ENCODE measurements at places on chromosomes 2 and 18. TPM values are rescaled to one million over a fixed set of nuclear protein-coding genes. Genes with fewer than 3 reads are reported as not detected.

GRCh38 chr18:63236921-63237846, 82.4 kb downstream of the BCL2 start:
- peak; percentile 86 for DNase-seq

DNA sequence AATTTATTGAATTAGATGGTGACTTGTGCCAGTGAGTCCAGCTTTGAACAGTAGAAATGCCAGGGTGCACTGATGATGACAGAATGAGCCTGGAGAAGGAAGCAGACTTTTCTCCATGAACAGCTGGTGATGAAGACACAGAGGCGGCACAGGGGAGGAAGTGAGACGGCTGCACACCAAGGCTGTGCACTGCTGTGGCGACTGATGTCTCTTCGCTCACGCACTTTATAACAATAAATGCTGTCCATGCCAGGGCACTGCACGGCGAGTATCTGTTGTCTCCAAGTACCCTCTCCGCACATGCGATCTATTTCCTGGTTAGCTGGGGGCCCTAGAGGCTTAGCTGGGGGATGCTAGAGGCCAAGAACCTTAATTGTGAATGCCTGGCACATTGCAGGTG, 175.2 kb downstream of the TMEM200C start:
- no peak for DNase-seq

DNA sequence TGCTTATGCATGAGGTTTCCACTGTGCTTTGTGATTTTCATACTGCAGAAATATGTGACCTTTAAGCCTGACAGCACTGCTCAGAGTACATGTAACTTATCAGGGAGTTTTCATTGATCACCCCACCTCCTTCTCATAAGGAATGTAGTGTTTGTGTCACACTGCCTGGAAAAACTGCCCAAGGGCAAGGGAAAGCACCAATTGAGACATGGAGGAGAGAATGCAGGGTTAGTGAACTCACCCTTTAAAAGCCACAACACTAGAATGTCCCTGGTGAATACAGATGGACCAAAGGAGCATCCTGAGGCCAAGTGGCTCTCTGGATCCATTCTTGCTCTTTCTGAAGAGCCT, 147.2 kb upstream of the SPATS2L start:
- peak; percentile 72 for DNase-seq

GRCh38 chr2:171160956-171161740, 455 bp upstream of the TLK1 start:
- DNase-seq: peak; percentile 51

GRCh38 chr2:121898483-121898882, 143.0 kb downstream of the TSN start:
- peak; percentile 47 for DNase-seq

- DNase-seq: peak; percentile 27
Measured at GRCh38 chr2:182666674-182667314, 49.3 kb upstream of the DNAJC10 start.

The RRM2 gene
- total RNA-seq: 3.4 TPM

DNA sequence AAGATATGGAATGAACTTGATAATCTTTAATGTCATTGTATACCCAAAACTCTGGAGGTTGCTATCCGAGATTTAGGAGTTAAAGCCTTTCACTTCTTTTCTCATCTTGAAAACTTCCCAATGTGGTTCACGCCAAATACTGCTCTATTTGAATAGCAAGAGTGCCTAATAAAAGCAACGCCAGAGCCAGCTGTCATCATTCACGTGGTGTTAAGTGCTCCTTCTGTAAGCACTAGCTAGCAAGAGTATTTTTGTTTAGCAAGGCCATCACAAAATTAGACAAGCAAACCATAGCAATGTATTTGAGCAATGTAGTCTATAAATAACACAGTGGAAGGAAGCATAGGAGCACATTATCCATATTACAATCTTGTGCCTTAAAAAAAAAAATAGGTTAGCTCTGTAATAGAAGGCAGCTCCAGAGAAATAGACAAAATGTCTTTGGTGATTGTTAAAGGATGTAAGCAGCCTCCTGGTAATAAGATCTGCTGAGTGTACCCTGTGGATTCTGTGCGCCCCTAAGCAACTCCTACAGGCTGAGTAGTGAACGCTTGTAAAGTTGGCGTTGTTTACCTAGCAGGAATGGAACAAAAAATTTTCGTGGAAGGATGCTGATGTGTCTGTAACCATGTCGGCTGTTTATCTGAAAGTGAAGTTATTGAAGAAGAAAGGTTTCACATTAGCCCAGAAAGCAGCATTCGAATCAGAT, 518.0 kb downstream of the CNTNAP5 start:
- DNase-seq: no peak

The KIF5C gene
- total RNA-seq: 2.1 TPM

DNA sequence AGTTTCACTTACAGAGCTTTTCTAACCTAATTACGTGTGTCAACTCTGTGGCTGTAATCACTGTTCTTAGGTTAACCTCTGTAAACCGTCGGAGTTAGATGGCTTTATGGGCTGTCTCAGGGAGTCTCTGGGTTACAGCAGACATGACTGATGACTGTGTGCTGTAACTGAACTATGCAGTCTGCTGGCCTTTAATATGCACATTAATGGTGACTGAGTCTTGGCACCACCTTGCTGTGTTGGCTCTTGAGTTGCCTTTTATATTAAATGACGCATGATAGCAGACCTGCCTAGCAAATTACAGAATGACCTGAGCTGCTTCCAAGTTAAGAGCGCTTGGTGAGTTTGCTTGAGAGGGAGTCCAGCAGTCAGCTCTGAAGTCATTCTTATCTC, 90.1 kb downstream of the ACKR3 start:
- DNase-seq: peak; percentile 59

The GCG gene
- total RNA-seq: not detected

DNA sequence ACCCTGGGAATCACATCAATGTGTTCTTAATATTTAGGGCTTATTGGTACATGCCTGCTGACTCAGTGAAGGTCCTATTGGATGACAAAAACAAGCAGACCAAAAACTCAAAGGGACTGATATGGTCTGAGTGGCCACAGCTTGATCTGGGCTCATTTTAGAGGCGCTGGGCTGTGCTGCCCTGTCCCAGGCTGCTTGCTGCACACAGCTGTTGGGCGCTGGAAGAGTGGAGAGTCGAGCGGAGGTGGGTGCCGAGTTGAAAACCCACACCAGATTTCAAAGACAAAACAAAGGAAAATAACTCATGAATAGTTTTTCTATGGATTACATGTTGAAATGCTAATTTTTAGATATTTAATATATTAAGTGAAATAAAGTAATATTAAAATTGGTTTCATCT, 68.5 kb downstream of the LONRF2 start:
- no peak for DNase-seq

DNA sequence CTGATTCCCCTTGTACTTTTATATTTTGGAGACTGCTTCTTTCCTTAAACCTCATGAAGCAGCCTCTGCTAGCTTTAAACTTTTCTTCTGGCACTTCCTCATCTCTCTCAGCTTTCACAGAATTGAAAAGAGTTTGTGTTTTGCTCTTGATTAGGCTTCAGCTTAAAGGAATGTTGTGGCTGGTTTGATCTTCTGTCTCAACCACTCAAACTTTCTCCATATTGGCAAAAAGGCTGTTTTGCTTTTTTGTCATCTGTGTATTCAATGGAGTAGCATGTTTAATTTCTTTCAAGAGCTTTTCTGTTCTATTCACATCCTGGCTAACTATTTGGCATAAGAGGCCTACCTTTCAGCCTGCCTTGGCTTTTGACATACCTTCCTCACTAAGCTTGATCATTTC, 36.3 kb upstream of the MSTN start:
- no peak for DNase-seq

The SERPINE2 gene
- 107 TPM for total RNA-seq

- peak; percentile 100 for DNase-seq
Measured at GRCh38 chr2:113791697-113792590, 35.5 kb upstream of the SLC35F5 start.

GRCh38 chr2:100936070-100936741, 65.9 kb upstream of the RPL31 start:
- DNase-seq: no peak

- DNase-seq: no peak
Measured at GRCh38 chr18:24494586-24494985, 34.1 kb downstream of the HRH4 start.

GRCh38 chr2:226123300-226123699, 676.3 kb downstream of the IRS1 start:
- peak; percentile 76 for DNase-seq

The ADCYAP1 gene
- total RNA-seq: not detected

The SETBP1 gene
- total RNA-seq: 17.9 TPM

DNA sequence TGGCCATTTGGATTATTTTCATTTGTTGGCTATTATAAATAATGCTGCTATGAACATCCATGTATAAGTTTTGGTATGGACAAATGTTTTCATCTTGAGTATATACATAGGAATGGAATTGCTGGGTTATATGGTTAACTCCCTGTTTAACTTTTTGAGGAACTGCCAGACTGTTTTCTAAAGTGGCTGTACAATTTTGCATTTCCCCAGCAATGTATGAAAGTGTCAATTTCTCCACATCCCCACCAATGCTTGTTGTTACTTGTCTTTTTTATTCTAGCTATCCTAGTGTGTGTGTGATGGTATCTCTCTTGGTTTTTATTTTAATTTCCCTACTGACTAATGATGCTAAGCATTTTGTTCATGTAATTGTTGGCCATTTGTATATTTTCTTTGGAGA, 90.6 kb upstream of the CYP26B1 start:
- DNase-seq: no peak

The ANKRD30BL gene
- total RNA-seq: not detected

DNA sequence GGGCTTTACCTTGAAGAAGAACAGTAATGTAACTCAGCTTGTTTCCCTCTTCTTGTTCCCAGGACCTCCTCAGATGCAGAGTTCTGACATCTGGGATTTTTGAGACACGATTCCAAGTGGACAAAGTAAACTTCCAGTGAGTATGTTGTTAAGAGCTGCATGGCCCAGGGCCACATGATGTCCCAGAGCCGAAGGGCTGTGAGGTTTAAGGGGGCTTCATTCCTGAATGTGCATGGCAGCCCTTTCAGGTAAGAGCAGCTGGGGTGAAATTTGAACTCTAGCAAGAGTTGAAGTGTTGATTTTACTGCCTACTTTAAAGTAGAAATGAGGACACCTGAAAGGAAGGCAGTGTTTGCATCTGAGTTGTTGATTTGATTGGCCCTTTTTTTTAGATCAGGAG, 13.3 kb downstream of the CHMP1B start:
- no peak for DNase-seq

The THUMPD2 gene
- total RNA-seq: 6.9 TPM

DNA sequence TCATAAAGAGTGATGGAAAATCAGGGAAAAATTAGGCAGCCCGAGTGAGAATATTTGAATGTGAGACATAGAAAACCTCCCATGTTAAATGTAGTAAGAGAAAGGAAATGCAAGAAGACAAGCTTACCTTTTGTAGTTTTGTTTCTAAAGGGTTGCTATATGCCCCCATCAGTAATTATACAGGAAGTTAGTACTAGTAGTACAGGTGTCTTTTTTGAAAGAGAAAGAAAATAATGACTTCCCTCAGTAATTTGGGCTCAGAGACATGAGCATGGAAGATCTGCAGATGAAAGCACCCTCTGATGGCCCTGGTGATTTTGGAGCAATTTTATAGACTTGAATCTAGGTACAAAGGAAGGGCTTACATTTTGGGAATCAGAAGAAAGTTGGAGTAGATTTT, 80.8 kb downstream of the RHBDD1 start:
- DNase-seq: no peak

The RESP18 gene
- not detected for total RNA-seq

The IL1RL1 gene
- total RNA-seq: 4.3 TPM

DNA sequence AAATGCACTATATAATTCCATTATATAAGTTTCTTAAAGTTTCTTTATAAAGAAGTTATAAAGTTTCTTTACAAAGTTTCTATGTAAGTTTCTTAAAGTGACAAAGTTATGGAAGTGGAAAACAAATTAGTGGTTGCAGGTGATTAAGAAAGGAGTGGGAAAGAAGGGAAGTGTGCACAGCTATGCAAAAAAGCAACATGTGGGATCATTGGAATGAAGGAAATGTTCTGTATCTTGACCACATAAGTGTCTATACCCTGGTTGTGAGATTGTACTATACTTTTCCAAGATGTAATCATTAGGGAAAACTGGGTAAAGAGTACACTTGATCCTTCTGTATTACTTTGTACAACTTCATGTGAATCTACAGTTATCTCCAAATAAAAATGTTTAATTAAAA, 1541.1 kb downstream of the LRP1B start:
- peak; percentile 64 for DNase-seq

- no peak for DNase-seq
Measured at GRCh38 chr2:200466425-200467418, 43.1 kb downstream of the KCTD18 start.

The ABCG8 gene
- total RNA-seq: not detected

DNA sequence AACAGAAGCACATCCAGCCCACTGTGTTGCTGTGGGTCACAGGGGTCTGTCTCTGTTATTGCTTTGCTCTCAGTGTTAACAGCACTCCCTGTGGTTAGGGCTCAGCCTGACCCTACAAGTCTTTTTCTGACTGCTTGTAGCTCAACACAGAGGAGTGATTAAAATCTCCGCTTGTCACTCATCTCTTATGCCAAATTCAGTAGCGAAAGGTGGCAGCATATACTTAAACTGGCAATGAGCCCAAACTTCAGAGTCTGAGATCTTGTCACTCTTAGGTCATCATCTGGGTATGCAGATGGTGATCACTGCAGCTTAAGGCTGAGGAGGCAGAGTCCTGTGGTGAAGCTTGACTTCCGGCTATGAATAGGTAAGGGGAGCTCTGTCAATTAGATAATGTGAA, 63.3 kb upstream of the CSRNP3 start:
- peak; percentile 49 for DNase-seq

DNA sequence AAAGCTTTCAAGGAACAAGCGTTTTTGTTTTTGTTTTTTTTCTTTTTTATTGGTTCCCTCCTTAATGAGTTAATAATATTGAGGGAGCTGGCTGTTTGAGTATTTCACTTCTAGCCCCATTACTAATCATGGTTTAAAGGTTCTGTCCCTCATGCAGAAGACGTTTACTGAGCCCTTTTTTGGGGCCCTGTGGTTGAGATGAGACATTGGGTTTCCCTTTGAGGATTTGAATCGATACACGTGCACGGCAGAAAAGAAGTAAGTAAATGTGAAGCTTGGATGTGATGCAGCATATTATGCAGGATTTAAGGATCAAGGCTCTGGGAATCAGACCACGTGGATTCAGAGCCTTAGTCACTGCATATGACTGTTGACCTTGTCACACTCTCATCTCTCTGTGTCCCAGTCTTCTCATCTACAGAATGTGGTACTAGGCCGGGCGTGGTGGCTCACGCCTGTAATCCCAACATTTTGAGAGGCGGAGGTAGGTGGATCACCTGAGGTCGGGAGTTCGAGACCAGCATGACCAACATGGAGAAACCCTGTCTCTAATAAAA, 1.0 kb upstream of the CHST10 start:
- DNase-seq: no peak
